Activated T-cell treated with anti-CD3 and anti-CD28 coated beads, Interleukin-2, amount 50 U/mL, for 72 hours (primary cell): ENCODE measurements at places on chromosomes 13 and 19.

DNA sequence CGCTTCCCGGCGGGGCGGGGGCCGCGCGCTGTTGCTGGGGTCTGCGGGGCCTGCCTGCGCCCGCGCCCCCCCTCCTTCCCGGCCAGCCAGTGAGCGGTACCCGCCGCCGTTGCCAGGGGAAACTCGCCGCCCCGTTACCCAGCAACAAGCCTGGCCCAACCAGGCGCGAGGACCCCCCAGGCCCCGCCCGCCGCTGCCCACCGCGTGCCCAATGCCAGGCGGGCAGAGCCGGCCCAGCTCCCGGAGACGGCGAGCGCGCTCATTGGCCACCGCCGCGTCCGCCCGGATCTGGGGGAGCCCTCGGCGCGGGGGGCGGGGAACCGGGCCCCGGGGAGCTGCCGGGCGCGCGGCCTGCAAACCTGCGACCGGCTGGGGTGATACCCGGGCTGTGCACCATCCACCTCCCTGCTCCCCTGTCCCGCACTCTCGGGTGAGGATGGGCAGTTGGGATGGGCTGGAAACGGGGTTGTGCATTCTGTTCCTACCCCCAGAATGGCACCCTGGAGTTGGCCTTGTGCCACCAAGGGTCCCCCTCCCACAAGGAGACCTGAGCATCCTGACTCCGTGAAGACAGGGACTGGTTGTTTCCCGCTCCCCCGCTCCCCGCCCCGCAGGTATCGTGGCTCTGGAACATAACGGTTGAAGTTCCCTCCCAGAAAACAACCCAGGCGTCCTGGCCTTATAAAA, 8.8 kb upstream of the BBC3 start:
- no peak overlapping the region for H3K27ac ChIP-seq
- H3K36me3 ChIP-seq: peaks cover 10% of the 10 kb centered on the region
- peaks cover 6% of the 10 kb centered on the region for H3K27me3 ChIP-seq
- peak overlapping the region; percentile 46 for H3K4me3 ChIP-seq

- H3K4me1 ChIP-seq: no peaks in the 10 kb centered on the region
- DNase-seq: peak; percentile 6
- H3K27ac ChIP-seq: no peak overlapping the region
- H3K4me3 ChIP-seq: no peak overlapping the region
Measured at GRCh38 chr19:741506-742131, 9.3 kb upstream of the MISP start.

DNA sequence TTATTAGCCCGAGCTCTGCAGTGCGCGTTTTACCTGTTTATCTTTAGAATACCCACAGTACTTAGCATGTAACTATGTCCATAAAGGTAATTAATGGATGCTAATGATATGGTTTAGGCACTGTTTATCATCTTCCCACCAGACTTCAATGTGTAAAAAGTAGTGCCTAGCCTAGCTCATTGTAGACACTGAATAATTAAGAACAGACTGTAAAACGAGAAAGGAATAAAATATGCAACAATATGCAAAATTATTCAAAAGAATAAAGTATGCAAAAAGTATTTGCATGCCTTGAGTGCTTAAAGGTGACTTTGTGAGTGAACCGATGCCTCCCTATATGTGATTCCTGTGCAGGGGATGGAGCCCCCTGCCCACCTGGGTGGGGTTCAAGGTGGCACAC, 35.7 kb upstream of the RNF113B start:
- no peak overlapping the region for H3K27ac ChIP-seq
- DNase-seq: no peak
- no peaks in the 10 kb centered on the region for H3K4me1 ChIP-seq
- no peaks in the 10 kb centered on the region for H3K36me3 ChIP-seq

GRCh38 chr13:41006978-41007743, 12.0 kb downstream of the ELF1 start:
- peaks cover 77% of the 10 kb centered on the region for H3K4me1 ChIP-seq
- no peaks in the 10 kb centered on the region for H3K27me3 ChIP-seq
- H3K27ac ChIP-seq: peak overlapping the region; percentile 88

GRCh38 chr13:44221657-44222056, 152.0 kb upstream of the SERP2 start:
- no peaks in the 10 kb centered on the region for H3K27me3 ChIP-seq
- no peak overlapping the region for H3K4me3 ChIP-seq
- H3K27ac ChIP-seq: no peak overlapping the region
- H3K4me1 ChIP-seq: no peaks in the 10 kb centered on the region
- H3K36me3 ChIP-seq: no peaks in the 10 kb centered on the region

DNA sequence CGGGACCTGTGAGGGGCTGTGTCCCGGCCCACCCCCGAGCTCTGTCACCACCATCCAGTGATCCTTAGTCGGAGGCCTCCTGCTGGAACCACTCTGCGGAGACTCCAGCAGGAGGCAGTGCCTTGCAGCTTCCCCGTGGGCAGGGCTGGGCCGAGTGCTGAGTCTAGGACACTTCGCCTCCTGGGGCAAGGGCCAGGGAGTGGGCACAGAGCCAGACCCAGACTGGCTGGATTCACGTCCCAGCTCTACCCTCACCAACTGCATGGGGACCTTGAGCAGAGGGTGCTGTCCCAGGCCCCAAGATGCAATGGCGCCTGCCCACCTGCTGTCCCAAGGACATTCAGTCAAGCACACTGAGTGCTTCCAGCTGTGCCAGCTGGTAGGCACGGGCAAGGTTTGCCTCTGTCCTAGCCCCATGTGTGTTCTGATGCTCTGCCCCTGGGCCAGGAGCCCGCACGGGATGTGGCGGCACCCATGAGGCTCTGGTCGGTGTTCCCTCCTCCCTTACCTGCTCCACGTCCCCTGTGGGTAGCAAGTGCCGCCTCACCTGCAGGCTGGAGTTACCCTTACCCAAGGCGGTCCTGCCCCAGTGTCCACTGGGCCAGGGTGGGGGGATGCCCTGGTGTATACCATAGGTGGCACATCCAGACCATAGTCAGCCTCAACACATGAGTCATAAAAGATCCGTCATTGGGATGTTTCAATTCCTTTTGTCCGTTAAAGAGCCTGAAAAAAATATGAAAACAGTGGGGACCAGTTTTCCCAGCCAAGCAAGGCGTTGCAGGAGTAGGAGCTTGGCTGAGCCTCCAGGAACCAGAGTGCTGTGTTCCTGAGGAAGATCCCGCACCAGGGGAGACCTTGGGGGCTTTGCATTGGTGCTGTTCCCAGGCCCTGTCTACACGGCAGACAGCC, 7.4 kb downstream of the FZR1 start:
- no peak for DNase-seq
- no peak overlapping the region for H3K27ac ChIP-seq
- H3K27me3 ChIP-seq: no peaks in the 10 kb centered on the region
- H3K4me1 ChIP-seq: peaks cover 42% of the 10 kb centered on the region
- no peak overlapping the region for H3K4me3 ChIP-seq

GRCh38 chr13:94228763-94229162, 250.7 kb downstream of the DCT start:
- no peak overlapping the region for H3K27ac ChIP-seq
- H3K4me1 ChIP-seq: no peaks in the 10 kb centered on the region
- H3K36me3 ChIP-seq: no peaks in the 10 kb centered on the region
- no peaks in the 10 kb centered on the region for H3K27me3 ChIP-seq

DNA sequence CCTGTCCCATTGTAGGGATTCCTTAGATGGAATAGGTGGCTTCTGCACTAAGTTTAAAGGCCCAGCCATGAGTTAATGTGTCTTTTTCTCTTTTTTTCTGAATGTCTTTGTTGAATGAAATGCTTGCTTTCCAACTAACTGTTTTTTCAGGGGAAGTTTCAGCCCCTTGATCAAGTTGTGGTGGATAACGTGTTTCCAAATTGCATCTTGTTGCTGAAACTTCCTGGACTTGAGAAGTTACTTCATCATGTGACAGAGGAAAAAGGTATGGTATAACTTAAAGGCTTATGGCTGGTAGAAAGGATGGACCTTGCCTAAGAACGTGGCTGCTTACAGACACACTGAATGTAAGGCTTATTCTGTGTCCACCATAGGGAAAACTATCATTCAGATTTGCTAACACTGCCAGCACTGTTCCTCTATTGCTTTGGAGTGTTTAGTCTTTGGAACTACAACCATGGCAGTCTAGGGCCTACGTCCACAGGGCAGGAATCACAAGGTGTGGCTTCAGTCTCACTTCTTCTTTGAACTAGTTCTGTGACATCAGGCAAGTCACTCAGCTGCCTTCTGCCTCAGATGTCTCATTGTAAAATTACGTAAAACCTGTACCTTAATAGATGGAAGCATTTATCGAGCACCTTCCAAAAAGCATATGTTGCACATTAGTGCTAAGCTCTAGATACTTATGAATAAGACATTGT, 25.3 kb downstream of the RNASEH2B start:
- no peak for DNase-seq
- peaks cover 28% of the 10 kb centered on the region for H3K36me3 ChIP-seq
- no peaks in the 10 kb centered on the region for H3K4me1 ChIP-seq
- H3K4me3 ChIP-seq: no peak overlapping the region
- no peak overlapping the region for H3K27ac ChIP-seq

GRCh38 chr13:111977179-111977506, 89.8 kb upstream of the SOX1 start:
- H3K4me1 ChIP-seq: no peaks in the 10 kb centered on the region
- H3K27me3 ChIP-seq: no peaks in the 10 kb centered on the region
- no peak overlapping the region for H3K4me3 ChIP-seq
- no peak for DNase-seq
